ENCODE measurements at places on chromosomes 2 and 18. TPM values are rescaled to one million over a fixed set of nuclear protein-coding genes. Genes with fewer than 3 reads are reported as not detected.

The AFF3 gene
- 17.8 TPM for total RNA-seq

The EGR4 gene
- not detected for total RNA-seq

The LOXHD1 gene
- 0.31 TPM for total RNA-seq

DNA sequence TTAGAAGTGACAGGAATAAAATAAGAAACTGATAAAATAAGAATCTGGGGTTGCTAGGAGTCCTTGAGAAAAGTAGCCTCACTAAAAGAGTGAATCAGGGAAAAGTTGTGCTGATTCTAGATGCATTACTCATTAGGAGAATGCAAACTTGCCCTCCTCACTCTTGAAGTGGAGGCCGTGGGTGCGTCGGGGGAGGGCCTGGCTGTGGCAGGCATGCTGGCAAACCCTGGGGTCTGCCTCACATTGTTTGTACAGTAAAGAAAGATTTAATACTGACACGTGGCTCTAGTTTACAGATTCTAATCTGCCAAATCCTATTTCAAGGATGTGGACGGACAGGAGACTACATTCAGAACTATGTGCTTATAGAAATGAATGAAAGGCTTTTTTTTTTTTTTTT, 41.9 kb downstream of the TANC1 start:
- no peak for DNase-seq

The ARHGEF4 gene
- total RNA-seq: 3.4 TPM

GRCh38 chr2:48229063-48229462, 300.9 kb upstream of the STON1 start:
- DNase-seq: no peak

DNA sequence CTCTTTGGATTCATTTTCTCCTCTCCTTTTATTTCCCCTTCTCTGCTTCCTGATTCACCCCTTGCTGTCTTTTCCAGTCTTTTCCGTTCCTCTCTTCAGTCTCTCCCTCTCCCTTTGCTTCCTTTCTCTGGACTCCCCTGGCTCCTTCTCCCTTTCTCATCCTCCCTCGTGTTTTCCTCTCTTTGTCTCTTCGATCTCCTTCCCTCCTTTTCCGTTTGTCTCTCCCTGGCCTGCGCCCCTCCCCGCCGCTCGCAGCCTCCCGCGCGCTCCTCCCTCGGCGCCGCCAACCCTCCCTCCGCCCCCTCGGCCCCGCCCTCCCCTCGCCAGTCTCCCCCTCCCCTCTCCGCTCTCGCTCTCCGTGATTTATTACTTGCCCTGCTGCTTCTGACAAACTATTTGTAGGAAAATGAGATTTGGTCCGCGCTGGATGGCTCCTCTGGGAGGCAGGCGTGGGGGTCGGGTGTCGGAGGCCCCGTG, 46.0 kb upstream of the PAX8 start:
- peak; percentile 50 for DNase-seq

- no peak for DNase-seq
These were observed 44.5 kb downstream of the SOCS6 start for GRCh38 chr18:70333316-70333715.

DNA sequence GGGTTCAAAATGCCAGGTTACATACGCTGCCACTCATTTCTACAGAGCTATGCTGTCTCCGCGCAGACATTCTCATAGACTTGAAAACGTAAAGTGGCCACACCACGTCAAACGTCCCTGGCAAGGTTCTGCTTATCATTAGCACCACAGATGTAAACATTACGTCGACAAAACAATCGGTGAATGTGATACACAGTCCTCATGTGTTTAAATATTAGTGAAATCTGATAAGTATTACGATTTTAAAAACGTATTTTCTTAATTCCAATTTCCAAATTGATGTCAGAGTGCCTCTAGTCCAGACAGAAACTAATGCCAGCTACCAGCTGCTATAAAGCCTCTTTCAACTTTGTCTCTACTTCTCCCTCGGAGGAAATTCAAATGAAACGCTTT, 1.2 kb downstream of the STK17B start:
- peak; percentile 16 for DNase-seq

GRCh38 chr18:63236921-63237846, 82.4 kb downstream of the BCL2 start:
- DNase-seq: peak; percentile 45

The TRIM54 gene
- 141 TPM for total RNA-seq

The TPRKB gene
- 19.2 TPM for total RNA-seq

DNA sequence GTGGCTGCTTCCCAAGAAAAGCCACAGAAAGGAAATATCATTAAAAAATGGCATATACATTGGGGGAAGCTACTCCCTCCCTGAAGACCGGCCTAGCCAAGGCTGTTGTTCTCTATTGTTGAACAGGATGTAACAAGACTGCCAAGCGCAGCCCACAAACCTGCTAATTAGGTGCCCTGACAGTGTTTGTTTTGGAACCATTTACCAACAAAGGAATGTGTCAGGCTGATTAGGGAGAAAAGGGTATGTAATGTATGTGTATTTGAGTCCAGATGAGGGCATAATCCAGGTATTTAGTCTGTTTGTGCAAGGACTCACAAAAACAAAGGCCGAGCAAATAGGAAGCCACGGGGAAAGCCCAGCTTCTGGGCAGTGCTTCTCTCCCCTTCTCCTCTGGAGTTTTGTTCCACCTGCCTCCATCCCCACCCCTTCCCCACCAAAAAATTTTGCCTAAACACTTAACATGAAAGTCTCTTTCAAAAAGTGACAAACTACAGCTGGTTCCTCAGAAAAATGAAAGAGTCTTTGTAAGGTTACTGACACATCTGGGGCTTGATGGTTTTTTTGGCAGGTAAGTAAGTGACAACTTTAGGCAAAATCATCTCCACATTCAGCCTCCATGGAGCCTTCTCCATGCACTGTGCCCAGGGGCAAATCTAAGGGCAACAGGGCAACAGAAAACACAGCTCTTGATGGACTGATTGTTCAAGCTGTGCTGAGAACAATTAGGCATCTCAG, 78.3 kb upstream of the FZD5 start:
- DNase-seq: peak; percentile 32

- no peak for DNase-seq
These were observed 170.0 kb downstream of the HRH4 start for GRCh38 chr18:24630346-24630880.

The TRPM8 gene
- total RNA-seq: not detected

The SPR gene
- total RNA-seq: 48.4 TPM

DNA sequence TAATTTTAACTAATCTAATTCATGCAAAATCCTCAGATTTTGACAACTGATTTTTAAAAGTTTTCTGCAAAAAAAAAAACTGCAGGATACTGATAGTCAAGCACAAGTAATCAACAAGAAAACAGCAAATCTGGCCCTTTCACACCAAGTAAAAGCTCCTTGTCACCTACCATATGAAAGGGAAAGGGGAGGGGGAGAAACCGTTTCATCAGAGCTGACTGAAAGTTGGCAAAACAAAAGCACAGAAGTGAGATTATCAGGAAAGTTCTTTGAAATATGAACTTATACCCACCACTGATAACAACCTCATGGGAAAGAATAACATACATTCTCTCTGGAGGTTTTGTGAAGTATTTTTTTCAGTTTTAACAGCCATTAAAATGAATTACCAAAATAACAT, 38.7 kb downstream of the ZNF521 start:
- DNase-seq: no peak

DNA sequence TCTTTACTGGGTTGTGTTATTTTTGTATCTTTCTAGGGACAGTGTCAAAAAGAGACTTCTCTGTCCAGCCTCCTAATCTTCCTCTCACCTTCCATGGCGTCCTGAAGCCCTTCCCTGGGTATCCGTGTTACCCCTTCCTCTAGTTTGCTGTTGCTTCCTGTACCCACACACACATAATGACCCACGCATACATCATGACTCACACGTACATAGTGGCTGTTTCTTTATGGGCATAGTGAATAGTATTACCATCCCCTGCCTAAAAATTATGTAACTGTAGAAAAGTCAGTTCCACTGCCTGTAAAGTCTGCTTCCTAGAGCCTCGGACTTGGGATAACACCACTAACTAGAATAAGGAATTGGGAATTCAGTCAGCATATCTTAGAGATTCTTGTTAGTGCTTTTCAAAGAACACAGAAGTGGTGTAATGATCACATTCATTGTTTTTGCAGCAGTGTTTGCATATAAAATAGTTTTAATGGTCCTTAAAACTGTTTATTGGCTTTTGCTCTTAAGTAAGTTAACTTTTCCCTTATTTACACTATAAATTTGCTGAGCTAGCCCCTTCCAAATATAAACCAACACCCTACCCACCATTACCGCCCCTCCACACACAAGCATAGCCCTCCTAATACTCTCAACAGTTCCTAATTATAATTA, 308.4 kb upstream of the RAB12 start:
- DNase-seq: no peak

DNA sequence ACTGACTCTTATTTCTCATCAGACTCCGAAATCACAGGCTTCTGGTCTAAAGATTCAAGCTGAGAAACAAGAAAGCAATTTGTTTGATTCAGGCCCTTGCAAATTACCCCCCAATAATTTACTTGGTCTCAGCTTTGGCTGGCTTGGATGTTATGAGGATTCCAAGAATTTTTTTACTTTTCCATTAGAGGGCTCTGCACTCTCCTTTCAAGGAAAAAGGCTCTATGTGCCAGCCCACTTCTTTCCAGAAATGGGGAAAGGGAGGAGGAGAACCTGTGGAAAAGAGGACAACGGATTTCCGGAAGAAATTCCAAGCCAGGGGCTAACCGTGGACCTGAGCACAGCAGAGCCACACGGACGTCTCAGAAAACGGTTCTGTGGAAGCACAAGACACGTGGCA, 44.4 kb downstream of the BCL11A start:
- no peak for DNase-seq

- DNase-seq: no peak
These were observed 41.3 kb downstream of the DYSF start for GRCh38 chr2:71494523-71495155.

The CLK1 gene
- 66.2 TPM for total RNA-seq

The CDK15 gene
- total RNA-seq: 0.37 TPM

DNA sequence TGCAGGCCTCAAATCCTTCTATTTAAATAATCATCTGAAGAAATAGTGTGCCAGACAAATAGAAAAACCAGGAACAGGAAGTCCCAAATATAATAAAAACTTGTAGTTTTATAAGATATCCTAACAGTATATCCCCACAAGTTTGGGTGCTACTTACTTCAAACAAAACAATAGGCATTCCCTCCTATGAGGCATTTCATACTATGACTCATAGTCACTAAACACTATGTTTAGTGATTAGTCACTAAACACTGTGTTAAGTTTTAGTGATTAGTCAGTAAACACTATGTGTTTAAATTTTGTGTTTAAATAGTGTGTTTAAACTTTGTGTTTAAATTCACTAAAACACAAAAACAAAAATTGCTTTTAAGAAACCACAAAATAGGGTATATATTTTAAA, 407.0 kb upstream of the CDH19 start:
- no peak for DNase-seq

DNA sequence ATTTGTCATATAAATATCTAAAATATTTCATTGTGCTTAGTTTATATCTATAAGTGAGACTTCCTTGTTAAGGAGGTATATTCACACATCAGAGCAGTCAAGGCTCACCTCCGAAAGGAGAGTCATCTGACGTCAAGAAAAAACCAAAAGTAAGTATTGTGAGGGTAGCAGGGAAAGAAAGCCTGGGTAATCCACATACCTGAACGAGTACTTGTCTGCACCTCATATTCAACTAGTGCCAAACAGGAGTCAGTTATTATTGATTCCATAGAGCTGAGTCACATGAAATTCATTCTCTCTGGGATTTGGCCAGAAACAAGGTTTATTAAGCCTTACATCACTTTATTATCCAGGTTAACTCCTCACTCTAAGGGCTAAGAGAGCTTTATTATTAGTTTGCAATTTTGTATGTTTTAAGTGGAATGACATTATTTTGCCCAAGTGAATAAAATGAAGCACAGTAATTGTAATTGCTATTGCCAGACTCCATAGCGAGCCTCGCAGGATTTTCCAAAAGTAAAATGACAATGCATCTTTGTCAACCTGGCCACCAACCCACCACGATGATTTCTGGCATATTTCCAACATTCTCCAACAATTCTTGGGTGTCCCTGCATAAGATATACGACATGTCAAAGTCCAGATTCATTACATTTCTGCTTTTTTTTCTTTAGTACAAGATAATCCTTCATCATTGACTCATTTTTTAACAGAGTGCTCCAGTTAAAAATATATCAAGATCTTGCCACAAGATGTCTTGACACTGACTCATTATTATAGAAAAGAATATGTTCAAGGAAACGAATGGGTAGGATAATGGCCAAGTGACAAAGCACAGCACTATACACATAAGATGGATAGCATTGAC, 1210.4 kb upstream of the ACVR2A start:
- no peak for DNase-seq

DNA sequence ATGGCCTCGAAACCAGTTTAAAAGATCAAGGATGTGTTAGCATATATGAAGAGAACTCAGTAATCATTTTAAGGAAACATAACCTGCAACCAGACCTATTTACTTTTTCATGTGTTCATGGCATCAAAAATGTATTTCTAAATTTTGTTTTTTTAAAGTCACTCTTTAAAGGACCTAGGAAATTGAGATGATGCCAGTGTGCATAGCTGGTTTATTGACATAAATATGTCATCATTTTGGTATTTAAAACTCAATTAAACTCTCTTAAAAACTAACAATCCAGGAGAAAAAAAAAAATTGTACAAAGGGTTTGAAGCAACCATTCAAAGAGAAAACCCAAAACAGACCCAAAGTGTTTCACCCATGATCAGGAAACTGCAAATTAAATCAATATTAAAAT, 198.9 kb upstream of the RND3 start:
- DNase-seq: no peak

DNA sequence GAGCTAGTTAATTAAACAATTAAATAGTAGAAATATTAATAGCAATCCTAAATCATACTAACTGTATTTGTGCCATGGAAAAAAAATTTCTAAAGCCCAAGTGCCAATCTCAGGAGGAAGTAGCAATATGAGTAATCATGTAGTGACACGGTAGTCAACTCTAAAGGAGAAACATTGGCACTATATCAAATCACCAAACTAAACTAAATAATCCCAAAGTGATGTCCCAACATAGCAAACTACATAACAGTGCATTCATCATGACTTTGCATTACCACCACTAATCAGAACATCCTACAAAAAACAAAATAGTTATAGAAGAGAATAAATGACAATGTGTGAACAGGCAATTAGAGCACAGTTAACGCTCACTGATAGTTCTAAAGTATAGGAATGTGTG, 195.1 kb downstream of the EXOC6B start:
- DNase-seq: no peak

DNA sequence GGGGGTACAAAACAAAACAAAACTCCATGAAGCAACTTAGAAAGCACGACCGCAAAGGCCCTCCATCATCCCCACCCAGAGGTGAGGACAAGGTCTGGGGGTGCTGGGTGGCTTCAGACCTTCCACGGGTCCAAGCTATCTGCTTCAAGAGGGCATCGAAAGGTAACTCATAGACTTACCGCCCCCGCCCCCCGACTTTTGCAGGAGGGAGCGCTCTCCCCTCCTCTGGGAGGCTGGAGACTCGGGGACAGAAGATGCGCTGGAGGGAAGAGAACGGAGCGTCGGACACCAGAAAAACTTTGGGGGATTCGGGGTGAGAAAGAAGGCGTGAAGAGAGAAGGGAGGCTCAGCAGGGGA, 300 bp upstream of the STON1 start:
- no peak for DNase-seq

GRCh38 chr2:238173692-238174091, 14.9 kb downstream of the ERFE start:
- no peak for DNase-seq
